ENCODE measurements at places on chromosomes 13 and 19.

- peak; percentile 29 for DNase-seq
Measured at GRCh38 chr13:106534639-106535551, 567 bp downstream of the EFNB2 start.

GRCh38 chr19:13861392-13861713 is 15.6 kb upstream of the NANOS3 start:
- no peak for DNase-seq

GRCh38 chr13:97630725-97631124 is 196.8 kb downstream of the RAP2A start:
- DNase-seq = no peak

DNA sequence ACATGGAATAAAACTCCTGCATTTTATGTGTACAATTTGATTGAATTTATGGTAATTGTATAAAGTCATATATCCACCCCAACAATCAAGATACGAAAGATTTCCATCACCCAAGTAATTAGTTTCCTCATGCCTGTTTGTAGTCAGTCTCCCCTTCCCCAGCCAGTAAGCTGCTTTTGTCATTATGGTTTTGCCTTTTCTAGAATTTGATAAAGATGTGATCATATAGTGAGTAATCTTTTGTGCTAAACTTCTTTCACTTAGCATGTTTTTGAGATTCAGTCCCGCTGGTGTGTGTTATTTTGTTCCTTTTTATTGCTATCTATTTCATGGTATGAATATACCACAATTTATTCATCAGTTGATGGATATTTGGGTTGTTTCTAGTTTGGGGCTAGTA is 16.0 kb downstream of the ITM2B start:
- no peak for DNase-seq

DNA sequence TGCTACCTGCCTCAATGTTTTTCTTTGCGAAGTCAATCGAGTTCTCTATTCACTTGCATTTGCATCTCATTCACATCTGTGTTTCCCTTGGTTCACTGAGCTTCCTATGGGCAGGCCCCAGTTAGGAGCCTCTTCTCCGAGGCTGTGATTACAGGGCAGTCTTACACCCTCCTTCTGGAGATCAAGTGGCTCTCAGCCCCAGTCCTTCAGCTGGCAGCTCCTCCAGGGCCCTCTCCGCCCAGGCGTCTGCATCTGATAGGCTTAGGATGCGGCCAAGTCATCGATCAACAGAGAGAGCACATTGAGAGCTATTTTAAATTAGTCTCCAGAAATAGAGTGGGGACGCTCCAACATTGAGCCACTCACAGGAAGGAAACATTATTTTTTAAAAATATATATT is 44.2 kb downstream of the MBNL2 start:
- DNase-seq = no peak

DNA sequence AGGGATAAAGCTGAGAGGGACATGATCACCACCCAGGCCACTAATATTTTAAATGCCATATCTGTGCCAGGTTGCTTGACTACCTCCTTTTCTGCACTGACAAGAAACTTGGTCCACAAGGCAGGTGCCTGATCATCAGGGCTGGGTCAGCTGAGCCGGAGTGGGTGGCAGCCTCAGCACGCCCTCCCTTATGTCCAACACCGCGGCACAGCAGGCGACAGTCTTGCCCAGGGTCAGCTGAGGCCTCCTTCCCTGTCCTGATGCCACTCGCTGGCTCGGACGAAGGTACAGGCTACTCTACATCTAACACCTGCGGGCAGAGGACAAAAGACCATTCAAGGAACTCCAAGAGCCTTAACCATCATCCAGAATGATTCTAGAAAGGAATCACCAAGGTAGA is 16.9 kb downstream of the ZC3H4 start:
- no peak for DNase-seq

DNA sequence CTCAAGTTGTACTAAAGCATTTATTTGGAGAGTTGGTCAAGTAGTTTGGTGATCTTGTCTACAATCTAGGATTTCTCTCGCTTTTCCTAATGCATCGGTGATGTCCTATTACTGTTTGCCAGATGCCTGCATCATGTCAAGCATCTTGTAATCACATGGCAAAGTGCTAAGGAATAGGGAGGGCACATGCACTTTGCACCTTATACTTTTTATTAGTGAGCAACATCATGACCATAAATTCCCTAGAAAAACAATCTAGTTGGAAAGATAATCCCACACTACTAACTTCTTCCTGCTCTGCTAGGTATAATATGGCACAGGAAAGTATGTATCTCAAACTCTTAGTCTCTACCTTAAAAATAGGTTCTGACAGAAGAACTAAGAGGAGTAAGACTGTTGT is 894.3 kb upstream of the SLITRK1 start:
- no peak for DNase-seq

- DNase-seq = peak; percentile 63
Measured at GRCh38 chr19:7550987-7551761, 15.7 kb downstream of the PNPLA6 start.

DNA sequence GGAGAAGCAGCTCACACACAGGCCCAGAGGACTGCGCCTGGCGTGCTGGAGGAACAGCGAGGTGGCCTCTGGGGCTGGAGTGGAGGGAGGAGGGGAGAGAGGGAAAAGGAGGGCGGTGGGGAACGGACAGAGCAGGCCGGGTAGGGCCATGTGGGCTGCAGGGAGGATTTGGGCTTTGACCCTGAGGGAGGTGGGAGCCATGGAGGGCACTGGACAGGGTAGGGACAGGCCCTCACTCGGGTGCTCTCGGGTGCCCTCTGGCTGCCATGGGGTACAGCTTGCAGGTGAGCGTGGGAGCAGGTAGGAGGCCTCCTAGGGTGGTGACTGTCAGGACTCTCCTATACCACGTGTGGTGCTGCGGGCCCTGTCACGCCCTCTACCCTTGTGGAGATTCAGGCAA is 22.8 kb downstream of the PLIN4 start:
- no peak for DNase-seq

DNA sequence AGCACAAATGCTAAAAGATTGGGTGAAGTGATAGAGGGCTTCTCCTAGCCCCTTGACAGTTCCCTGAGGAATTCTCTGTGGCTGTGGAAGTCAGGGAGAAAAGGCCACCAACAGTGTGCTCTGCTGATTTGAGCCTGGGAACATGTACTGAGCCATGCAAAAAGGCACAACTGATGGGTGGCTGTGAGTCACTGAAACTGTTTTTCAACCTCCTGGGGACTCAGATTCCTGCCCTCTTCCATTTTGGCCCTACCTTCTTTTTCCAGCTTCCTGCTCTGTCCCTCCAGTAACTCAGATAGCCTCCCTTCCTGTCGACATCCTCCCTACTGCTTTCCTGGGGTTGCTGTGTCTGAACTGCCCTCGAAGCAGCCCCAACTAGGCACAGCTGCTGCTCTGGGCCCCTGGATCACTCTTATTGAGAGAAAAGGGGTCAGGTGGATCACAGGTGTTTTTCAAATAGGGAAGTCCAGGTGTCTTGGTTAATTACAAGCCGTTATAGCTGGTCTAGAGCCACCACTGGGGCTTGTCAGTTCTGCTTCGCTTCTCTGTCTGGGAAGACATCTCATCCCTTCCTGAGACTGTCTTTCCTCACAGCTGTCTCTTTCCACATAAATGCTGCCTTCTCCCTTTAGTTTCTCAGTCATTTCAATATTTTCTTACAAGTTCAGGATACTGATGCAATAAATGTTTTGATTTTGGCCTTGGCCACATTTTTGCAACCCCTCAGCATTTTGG is 13.7 kb downstream of the FAM124A start:
- peak; percentile 5 for DNase-seq

DNA sequence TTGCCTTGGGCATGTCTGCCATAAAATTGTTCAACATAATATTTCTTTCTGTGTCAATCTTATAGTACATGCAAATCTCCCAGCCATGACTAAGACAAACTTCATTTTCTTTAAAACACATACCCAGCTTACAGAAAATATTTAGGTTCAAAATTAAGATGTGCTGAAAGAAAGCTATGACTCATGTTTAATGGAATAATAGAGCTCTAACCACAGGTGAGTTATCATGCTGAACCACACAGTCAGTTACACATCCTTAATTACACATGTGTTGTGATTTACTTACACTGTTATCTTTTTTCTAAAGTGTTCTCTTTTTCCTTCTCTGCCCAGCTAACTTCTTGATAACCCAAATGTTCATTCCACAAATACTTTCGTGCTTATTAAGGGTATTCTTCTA is 1831.2 kb downstream of the OLFM4 start:
- DNase-seq = no peak

- DNase-seq = no peak
Measured at GRCh38 chr13:110262508-110263291, 44.3 kb downstream of the COL4A1 start.

DNA sequence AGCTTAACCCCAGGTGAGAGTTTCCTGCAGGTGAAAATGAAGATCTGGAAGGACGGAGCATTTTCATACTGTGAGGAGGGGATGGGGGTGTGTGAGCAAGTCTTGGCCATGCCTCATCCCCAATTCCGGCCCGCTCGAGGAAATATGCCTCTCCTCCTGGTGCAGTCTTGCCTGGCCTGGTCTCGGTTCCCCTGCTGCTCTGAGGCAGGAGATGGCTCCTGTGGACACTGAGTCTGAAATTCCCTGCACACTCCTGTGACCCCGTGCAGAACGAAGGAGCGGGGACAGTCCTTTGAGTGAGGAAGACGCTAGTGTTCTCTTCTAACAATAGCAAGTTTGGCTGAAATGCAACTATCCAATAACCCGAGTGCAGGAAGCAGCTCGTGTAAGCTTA is 329 bp upstream of the ZNF439 start:
- DNase-seq = no peak

DNA sequence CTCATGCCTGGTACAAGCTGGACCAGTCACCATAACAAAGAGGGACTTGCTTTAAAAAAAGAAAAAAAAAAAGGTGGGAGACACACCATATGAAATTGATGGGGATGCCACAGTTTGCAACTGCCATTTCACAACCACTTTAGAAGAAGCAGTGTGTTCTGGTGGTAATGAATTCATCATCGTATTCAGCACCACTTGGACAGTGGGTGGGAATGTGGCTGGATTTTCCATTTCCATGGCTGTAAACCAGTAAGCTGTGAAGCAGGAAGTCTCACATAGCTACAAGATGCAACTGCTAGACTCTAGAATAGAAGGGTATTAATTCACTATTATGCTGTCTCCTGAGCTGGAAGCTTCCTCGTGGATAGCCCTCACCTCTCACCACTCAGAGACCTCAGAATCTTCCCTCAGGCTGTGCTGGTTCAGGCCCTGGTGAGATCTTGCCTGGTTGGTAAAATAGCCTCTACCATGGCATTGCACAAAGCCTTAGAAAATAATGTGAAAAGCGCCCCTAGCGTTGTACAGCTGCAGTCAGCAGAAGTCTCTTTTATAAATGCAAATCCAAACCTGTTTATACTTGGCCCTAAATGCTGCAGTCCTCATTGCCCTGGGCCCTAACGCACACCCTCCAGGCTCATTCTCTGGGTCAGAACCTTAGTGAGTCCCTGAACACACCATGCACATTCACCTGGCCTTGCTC is 150.7 kb downstream of the KCTD15 start:
- no peak for DNase-seq

GRCh38 chr19:21314676-21315075 is 14.5 kb downstream of the ZNF708 start:
- DNase-seq = no peak

DNA sequence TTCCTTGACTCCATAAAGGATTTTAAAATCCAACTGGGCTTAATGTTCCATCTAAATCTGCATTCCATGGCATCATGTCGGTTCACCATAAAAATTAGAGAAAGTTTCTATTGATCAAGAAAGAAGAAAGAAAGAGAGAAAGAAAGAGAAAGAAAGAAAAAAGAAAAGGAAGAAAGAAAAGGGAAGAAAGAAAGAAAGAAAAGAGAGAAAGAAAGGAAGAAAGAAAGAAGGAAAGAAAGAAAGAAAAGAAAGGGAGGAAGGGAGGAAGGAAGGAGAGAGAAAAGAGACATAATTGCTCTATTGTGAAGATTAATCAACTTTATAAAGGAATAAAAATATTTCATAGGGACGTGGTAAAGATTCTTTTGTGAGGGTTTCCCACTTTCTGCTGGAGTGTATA is 329.2 kb downstream of the DLEU7 start:
- no peak for DNase-seq

DNA sequence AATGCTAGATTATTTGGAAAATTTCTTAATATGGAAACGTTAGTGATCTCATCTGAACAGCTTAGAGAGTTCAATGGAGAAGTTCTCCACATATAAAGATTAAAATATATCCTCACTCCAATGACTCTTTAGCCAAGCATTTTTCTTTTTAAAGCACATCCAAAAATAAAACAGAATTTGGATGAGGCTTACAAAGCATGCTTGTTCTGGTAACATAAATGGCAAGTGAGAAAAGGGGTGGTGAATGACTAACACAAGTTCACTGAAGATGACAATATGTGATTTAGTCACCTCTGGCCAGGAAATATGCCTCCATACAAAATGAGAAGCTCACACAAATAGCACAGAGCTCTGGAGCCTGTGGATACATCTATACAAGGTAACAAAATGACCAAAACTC is 253.0 kb downstream of the PCDH20 start:
- DNase-seq = no peak

GRCh38 chr19:12555456-12555930 is 4.2 kb upstream of the ZNF564 start:
- DNase-seq = no peak

GRCh38 chr13:28117689-28118377 is 17.5 kb upstream of the FLT3 start:
- DNase-seq = peak; percentile 22

DNA sequence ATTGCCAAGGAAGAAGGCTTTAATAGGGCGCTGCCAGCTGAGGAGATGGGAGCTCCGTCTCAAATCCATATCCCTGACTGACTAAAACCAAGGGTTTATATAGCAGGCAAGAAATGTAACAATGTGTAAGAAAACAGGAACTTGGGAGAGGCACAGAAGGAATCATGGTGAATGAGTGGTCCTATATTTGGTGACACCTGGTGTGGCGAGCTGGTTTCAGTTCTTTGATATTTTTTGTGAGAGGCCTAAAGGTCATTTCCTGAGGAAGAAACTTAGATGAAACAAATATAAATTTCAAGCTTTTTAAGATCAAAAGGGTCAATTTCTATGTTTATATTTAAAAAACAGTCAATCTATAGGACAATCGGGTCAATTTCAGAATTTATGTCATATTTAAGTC is 826.3 kb downstream of the SLITRK6 start:
- DNase-seq = no peak

DNA sequence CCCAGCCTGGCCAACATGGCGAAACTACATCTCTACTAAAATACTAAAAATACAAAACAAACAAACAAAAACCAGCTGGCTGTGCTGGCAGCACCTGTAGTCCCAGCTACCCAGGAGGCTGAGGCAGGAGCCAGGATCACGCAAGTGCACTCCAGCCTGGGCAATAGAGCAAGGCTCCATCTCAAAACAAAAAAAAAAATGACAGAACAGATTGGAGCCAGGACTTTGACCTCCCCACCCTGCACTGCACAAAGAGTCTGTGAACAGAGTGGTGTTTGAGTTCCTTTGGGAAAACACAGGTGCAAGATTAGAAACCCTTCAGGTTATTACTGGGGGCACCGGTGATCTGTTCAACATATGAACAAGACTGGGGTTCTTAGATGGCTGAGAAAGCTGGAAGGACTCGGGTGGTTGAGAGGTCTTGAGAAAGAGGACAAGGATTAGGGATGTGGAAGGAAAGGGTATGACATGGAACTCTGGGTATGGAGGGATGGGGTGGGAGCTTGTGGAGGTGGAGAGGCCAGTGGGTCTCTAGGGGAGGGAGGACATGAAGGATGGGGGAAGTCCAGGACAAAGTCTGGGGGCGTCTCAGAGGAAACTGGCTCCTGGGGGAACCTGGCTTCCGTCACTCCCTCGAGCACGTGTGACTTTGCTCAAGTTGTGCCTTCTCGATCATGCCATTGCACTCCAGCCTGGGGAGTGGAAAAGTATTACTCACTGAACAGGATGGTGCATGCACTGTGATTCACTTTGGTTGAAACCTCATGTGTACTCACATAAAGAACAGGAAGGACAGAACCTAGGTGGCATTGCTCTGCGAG is 25.9 kb downstream of the RCN3 start:
- peak; percentile 39 for DNase-seq

Data from fibroblast of skin of scalp (primary cell).